Activated T-cell treated with anti-CD3 and anti-CD28 coated beads, Interleukin-2, amount 50 U/mL, for 48 hours (primary cell): ENCODE measurements at places on chromosomes 5 and 9.

GRCh38 chr5:151800532-151800931, 28.8 kb downstream of the G3BP1 start:
- no peak for DNase-seq

DNA sequence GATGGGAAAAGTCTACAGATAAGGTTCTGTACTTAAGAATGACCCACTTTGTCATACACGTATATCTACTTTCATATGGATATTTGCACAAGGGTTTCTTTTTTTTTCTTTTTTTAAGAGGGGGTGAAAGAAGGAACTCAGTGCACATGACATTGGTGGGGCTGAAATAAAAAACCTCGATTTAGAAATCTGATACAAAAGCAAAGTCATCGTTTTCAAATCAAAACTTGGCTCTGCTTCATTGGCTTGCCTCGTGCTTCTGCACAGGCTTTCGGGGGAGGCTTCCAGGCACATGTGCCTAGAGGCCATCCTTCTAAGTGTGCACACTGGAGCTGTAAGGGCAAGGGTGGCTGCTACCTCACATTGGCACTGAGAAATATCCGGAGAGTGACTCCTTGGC, 31.1 kb downstream of the PTTG1 start:
- DNase-seq: no peak

- DNase-seq: no peak
Measured at GRCh38 chr5:156405988-156406387, 79.0 kb downstream of the SGCD start.

GRCh38 chr5:65078331-65078730, 309.6 kb downstream of the CWC27 start:
- no peak for DNase-seq

GRCh38 chr9:124000161-124000783, 11.3 kb upstream of the LHX2 start:
- DNase-seq: peak; percentile 36

- no peak for DNase-seq
Measured at GRCh38 chr9:16458696-16459420, 411.6 kb downstream of the BNC2 start.

DNA sequence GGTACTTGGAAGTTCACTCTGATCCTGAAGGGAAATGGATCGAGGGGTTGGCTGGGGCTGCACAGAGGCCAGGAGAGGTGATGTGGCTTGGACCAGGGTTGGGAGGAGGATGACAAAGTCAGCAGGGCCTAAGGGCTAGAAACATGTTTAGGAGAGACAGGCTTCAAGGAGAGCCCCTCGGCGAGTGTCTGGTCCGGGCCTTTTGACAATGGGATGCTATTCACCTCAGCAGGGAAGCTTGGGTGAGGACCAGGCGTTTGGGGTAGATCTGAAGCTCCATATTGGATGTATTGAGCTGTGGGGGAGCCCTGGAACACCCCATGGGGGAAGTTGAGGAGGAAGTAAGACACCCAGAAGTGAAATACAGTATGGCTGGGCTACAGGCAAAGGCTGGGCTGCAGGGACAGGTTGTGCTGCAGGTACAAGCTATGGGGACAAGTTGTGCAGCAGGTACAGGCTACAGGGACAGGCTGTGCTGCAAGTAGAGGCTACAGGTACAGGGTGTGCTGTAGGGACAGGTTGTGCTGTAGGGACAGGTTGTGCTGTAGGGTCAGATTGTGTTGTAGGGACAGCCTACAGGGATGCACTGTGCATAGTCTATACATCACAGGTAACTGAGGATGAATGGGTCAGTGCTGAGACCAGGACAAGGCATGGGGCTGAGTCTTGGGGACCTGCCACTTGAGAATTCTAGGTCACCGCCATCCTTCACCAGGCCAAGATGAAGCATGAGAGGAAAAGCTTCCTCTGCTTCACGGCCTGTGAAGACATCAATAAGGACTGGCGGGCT, 22.7 kb upstream of the FIBCD1 start:
- DNase-seq: no peak

DNA sequence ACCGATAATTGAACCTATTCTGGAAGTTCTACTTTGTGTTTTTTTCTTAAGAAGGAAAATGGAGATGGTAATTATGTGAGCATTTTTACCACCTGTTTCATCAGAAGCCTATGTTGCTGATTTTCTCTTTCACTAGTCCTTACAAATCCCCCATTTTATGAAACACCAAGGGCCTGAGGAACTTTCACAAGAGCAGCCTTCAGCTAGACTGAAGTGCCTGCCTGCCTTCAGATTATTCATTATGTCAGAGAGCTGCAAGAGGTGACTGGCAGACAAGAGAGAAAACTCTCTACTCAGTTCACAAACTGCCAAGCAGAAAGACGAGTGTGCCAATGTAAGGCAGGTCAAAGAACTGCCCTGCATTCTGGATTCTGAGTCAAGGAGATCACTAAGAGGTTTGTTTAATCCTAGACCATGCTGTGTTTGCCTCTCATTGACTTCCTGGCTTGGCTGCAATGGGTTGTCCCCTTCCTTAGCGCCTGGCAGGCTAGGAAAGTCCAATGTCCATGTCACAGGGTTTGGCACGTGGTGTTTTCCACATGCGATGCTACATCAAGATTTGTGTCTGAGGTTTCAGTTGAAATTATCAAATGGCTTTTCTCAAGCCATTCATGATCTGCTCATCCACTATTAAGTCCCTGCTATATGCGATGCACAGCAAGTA, 143.3 kb downstream of the CDC42SE2 start:
- DNase-seq: no peak

GRCh38 chr5:68385936-68386335, 170.4 kb downstream of the PIK3R1 start:
- DNase-seq: no peak

DNA sequence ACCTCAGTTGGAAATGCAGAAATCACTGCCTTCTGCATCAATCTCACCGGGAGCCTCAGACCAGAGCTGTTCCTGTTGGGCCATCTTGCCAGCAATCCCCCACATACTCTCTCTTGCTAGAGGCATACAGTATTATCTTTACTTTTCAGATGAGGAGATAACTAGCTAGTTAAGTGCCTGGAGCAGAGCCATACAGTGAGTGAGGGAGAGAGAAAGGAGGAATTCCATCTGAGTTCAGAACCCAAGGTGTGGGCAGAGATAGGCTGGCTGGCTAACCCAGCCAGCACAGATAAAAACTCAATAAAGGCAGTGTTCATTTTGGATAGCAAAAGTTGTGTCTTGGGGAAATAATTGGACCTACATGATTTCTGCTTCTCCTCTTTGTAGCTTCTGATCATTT, 268.0 kb upstream of the KIF2A start:
- DNase-seq: no peak

- peak; percentile 39 for DNase-seq
Measured at GRCh38 chr5:177319913-177320588, 8.4 kb upstream of the MXD3 start.

DNA sequence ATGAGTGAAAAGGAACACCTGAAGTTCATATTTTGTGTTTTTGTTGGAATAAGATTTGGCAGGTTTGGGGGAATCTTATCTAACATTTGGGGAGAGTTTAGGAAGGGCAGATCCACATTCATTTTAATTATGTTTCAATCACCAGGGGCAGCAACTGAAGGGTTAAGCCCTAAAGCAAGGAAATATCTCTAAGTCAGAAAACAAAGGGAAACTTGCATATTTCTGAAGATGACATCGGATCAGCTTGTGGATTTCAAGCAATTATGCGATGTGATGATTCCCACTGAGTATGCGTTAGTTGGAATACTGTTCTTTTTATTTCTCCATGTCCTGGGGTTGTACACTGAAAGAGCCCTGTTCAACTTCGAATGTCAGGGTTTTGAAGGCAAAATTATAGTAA, 59.8 kb upstream of the NFIB start:
- DNase-seq: no peak

DNA sequence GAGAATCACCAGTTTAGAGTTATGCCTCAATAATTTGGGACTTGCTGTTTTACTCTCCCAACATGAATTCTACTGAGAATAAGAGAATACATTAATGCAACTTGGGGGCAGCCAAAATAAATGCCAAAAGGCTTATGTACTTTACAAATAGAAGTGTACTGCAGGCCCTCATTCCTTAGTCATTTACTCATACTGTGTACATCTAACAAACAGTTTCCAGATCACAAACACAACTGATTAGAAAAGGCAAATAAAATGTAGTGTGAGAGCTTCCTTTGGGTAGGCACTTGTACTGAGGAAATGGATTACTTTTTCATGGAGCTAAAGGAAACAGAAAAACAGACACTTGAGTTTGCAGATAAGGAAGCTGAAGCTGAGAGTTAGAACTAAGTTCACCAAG, 12.6 kb downstream of the ANKDD1B start:
- DNase-seq: no peak

DNA sequence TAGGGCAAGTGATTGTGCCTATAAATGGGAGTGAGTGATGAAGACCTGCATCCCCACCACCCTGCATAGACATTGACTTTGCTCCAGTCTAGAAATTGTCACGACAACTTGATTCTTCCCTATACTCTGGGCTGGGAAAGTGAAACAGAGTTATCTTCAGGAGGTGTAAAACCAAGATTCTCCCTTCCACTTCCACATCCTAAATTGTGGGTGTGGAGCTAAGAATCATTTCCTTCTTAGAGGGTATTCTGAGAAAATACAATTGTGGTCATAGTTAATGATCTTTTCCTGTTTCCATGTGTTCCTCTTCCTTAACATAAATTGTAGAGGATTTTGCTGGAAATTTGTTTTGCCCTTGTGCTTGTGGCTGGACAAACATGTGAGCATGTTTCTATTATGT, 96.8 kb upstream of the PJA2 start:
- no peak for DNase-seq

GRCh38 chr5:65952259-65952658, 25.9 kb downstream of the ERBIN start:
- no peak for DNase-seq

- DNase-seq: no peak
Measured at GRCh38 chr5:26326153-26326759, 712.1 kb downstream of the CDH9 start.

- DNase-seq: no peak
Measured at GRCh38 chr5:9268226-9268625, 277.6 kb downstream of the SEMA5A start.

GRCh38 chr9:125767349-125767748, 20.2 kb downstream of the PBX3 start:
- no peak for DNase-seq

DNA sequence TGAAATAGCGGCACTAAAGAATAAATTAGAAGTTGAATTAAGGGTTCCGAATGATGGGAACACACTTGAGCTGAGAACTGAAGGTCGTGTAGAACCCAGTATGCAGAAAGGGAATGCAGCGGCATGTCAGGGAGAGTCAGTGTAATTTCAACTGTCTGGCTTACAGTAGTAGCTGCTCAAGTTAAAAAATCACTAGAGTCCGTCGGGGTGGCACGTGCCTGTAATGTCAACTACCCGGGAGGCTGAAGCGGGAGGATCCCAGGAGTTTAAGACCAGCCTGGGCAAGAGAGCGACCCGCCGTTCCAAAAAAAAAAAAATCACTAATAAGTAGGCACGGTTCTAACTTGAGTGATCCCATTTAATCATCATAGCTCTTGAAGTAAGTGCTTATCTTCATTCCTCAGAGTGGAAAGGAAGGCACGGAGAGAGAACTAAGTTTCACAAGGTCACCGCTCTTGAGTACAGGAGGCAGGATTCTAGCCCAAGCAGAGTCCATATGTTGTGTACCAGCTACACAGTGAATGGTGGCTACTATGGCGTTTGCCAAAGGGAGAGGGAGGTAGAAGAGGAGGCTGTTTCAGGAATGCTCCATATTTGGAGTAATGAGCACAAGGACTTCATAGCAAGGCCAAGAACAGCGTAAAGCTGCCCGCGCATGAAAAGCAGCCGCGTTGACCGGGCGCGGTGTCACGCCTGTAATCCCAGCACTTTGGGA, 831 bp downstream of the RMRP start:
- no peak for DNase-seq

DNA sequence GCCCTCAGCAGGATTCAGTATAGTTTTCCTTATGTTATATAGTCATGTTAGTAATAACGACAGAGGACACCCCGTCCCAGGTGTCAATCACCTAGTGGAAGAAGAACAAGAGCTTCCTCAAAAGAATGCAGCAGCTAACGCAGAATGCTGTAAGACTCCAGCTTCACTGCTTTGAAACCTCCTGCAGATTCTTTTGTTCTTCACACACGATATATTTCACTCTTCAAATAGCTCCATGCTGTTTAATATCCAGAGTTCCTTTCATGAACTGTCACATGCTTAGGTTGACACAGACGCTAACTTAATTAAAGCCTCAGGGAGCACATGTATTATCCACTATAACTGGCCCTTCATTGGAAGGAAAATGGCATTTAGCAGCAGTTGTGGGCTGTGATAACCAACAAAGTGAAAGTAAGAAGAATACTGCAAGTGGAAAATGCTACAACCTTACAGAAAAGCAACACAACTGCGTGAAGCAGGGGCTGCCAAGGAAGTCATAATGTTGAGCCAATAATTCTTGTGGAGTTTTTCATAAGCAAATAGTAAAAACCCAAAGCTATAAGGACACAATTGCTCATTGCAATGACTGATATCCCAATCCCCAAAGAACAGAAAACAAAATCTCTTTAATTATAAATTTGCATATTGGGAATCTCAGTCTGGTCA, 387.5 kb downstream of the PLK2 start:
- no peak for DNase-seq

- DNase-seq: no peak
Measured at GRCh38 chr9:68869022-68869421, 144.9 kb downstream of the PRKACG start.
